Fibroblast of skin of back (primary cell): ENCODE measurements at places on chromosomes 7 and 10.
A peak's percentile ranks its signal among the peaks of the same experiment; 100 is the strongest.

DNA sequence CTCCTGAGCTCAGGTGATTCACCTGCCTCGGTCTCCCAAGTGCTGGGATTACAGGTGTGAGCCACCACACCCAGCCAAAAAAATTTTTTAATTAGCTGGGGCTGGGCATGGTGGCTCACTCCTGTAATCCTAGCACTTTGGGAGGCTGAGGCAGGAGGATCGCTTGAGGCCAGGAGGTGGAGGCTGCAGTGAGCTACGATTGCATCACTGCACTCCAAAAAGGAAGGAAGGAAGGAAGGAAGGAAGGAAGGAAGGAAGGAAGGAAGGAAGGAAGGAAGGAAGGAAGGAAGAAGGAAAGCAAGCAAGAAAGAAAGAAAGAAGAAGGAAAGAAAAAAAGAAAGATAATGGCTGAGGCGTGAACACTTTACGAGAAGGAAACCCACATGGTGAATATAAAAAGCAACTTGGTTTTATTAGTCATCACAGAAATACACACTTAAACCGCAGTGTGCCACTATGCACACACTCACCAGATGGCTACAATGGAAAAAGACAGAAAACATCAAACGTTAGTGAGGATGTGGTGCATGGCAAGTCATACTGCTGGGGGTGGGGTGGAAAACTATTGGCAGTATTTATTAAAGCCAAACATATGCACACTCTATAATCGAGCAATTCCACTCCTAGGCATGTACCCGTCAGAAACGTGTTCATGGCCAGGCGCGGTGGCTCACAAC is 4.4 kb upstream of the CCL26 start:
- peak; percentile 92 for DNase-seq

DNA sequence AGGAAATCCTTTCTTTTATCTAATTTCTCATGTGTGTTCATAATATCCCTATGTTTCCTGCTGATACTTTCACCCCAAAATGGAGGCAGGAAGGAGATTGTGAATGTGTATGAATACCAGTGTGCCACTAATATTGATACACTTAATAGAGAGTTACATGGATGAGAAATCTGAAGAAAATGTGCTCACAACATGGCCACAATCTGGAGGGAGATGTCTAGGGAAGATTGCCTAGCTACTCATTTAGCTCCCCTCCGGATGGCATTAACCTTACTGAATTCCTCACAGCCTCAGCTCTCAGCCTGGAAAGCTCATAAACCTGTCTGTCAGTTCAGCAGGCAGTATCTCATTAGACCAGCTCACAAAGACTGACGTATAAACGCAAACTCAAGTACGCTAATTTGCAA is 23.4 kb upstream of the DMTF1 start:
- DNase-seq: no peak

DNA sequence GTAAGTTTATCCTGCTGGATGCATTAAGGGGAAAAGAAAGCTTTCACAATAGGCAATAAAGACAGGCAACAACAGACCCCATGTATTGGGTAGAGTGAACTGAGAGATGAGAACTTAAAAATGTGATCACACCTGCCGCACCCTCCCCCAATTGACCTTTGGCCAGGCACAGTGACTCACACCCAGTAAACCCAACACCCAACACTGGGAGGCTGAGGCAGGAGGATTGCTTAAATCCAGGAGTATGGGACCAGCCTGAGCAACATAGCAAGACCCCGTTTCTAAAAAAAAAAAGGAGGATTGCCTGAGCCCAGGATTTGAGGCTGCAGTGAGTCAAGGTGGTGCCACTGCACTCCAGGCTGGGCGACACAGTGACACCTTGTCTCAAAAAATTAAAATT is 86.9 kb downstream of the MPP7 start:
- no peak for DNase-seq

- no peak for DNase-seq
Observed at GRCh38 chr10:128993911-128994538, 473.0 kb upstream of the MGMT start.
